ENCODE measurements at places on chromosomes 2 and 18. TPM values are rescaled to one million over a fixed set of nuclear protein-coding genes. Genes with fewer than 3 reads are reported as not detected.

The HOXD13 gene
- total RNA-seq = not detected

The HRH4 gene
- total RNA-seq = not detected

The OLA1 gene
- total RNA-seq = 128 TPM

The DCDC2C gene
- not detected for total RNA-seq

The ALKAL2 gene
- total RNA-seq = not detected

Measured in activated CD8-positive, alpha-beta T cell treated with anti-CD3 and anti-CD28 coated beads for 36 hours (primary cell).